ENCODE measurements at places on chromosomes 12 and 14.

DNA sequence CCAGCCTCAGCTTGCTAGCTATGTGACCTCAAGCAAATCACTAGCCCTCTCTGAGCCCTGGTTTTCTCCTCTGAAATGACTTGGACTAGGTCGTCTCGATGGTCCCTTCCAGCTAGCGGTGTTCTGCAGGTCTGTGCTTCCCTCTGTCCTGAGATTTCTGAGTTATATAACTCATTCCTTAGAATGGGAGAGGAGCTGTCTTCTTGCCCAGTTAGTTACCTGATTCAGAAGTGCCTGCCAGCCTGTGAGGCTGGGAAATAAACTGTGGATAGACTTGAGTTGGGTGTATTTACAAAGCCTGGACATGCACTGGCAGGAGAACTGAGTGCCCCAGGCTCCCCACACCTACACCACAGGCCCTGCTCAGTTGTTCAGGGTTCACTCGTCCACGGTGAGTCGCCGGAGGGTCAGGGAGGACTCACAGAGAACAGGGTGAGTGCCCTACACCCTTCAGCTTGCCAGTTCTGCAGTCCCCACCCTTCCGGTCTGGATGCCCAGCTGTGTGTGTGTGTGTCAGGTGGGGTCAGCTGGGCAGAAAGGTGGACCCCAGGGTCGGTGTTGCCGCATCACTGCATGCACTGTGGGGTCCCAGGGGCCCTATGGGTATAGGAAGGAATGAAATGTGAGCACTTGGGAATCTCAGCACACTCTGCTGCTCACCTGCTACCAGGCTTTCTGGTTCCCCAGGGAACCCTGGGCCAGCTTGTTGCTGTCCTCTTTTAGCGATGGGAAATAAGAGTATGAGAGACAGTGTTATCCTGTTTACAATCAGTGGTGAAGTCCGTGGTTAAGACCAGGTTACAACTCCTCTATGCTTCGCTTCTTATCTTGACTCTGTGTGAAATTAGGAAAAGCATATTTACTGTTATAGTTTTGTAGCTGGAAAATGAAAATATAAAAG lies 348.2 kb downstream of the DPF3 start:
- no peak for DNase-seq

DNA sequence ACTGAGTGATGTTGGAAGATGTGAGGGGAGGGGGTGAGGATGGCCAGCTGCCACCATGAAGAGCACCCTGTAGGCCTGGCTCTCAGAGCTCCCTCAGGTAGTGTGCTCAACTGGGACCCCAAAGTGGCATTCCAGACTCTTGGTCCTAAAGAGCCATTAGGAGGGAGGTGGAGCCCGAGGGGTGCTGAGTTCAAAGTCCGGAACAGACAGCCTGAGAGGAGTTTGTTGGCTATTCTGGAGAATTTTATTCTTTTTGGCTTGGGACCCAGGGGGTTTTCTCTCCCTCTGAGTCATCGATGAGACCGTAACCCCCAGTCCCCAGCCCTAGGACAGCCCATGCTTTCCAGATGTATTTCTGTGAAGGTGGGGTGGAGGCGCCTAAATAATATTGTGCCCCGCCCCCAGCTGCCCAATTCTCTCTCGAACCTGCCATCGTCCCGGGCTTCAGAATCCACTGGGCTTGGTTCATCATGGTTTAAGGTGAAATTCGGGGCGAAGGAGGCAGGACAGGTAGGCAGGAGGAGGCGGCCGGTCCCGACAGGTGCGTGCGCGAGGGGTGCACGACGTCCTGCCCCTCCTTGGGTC lies 690 bp upstream of the RBP5 start:
- no peak for DNase-seq

DNA sequence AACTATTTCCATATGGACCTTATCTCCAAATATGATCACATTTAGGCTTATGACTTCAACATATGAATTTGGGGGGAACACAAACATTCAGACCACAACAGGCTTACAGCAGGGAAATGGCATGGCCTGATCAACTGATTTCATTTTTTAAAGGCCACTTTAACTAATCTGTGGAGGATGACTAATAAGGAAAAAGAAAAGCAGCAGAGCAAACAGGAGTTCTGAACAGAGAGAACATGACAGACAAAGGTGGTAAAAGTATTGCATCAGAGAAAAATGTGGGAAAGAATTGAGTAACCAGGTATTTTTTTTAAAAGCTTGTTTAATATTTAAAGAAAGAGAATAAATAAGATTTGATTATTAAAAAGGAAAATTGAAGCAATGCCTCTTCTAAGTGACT lies 366.1 kb upstream of the TMPO start:
- no peak for DNase-seq

- DNase-seq = no peak
Observed at GRCh38 chr12:106582641-106583230, at the start of gene RFX4. RFX4 (plus strand) TSS chr12:106583004; CDS start chr12:106583321, 317 bp downstream.

- DNase-seq = no peak
Observed at GRCh38 chr14:64515053-64515452, 10.5 kb downstream of the ZBTB1 start.

- DNase-seq = no peak
Observed at GRCh38 chr12:97545804-97546203, 83.2 kb downstream of the RMST start.

DNA sequence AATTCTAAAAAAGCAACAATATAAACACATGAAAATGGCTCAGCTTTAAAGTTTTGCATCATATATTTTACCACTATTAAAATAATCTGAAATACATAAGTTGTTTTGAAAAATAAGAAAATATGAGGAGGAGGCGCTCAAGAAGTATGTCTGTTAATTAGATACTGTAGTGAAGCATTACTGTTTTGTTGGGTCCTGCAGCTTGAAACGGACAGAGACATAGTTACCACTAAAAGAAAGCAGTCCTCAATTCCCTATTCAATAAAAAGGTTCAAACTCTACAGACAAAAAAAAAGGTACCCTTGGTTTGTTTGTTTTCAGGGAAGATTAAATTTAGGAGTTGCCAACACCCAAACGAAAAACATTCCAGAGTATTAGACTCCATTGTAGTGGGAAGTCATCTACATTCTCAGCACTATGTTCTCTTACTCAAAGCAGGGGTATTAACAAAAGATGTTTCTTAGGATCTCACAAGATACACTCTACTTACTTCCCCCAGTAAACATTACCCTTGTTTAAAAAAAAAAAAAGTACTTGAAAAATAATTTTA lies 3.0 kb downstream of the PAWR start:
- no peak for DNase-seq

DNA sequence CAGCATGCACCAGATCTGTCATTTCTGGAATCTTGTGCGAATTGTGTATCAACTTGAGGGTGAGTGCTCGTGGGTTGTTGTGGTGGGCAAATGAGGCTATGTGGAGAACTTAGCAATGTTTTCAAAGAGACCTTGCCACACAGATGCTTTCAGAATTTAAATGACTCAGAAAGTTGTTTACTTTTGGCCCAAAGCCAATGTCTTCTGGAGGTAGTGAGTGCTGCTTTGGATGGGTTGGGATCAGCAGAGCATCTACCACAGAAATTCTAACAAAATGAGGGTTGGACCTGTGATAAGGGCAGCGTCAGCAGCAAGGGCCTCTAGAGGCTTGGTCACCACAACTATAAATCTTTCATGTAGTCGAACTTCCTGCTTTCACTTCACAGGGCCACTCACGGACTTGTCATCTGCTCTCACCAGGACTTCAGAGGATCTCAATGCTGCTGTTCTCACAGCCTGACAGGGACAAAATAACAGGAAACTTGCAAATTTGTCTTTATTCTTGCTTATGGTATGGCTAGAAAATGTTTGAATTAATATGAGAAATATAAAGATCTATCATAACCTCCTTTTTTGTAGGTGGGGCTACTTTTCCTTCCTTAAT lies 111.4 kb downstream of the DACT1 start:
- no peak for DNase-seq

GRCh38 chr12:46442239-46442638 lies 69.7 kb upstream of the SLC38A2 start:
- DNase-seq = no peak

GRCh38 chr12:46210873-46211439 lies 57.9 kb downstream of the SLC38A1 start:
- DNase-seq = no peak

DNA sequence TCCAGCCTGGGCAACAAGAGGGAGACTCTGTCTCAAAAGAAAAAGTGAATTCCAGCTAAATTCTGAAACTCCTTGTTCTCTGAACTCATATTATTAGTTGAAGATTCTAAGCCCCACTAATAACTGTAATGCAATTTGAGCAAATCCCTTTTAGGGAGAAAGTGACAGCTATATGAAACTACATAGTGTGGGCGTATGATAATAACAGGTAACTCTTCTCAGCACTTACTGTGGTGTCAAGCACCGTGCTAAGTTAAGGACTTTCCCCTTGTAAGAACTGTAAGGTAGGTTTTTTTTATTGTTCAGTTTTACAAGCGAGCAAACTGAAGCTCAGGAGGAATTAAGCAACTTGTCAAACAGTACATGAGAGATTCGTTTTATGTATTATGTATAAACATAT lies 5.4 kb downstream of the ANKRD13A start:
- DNase-seq = no peak

DNA sequence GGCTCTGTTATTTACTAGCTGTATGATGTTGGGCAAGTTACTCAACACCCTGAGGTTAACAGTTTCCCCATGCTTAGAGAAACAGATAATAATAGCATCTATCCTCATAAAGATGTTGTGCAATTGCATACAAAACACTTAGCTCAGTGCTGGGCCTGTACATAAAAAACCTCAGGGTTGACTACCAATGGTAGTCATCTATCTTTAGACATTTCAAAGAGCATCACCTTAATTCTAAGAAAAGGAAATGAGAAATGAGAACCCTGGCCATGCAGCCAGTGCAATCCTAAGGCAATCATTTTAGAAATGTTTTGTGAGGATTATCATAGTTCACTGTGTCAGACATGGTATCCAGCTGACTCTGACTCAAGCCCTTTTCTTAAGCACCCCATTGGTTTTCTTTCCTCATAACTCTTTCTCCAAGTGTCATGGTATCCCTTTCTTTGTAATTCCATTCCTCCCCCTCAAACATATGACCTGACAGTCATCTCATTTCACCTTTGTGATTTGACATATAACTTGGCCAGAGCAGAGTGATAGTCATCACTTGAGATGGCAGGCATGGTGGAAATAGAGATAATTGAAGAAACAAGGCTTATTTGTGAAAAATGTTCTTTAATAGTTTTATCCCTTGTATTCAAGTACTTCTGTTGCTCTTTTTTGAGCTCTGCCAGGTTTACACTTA lies 29.5 kb upstream of the OSBPL8 start:
- no peak for DNase-seq

DNA sequence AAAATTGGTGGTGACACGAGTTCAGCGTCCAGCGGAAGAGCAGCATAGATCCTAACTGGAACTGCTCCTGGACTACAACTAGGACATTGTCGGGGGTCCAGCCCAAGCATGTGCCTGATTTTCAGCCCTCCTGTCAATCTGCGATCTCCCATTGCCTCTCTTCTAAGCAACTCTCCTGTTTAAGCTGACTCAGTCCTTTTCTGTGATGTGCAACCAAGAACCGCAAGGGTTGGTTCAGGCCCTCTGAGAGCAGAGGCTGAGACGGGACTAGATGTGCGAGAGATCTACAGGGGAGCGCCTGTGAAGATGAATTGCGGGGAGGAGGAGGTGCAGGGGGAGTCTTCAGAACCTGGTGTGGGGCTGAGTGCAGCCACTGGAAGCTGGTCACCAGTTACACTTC lies 3.7 kb upstream of the PAPLN start:
- no peak for DNase-seq

- DNase-seq = no peak
Observed at GRCh38 chr14:103628221-103628683, 759 bp upstream of the KLC1 start.

- no peak for DNase-seq
Observed at GRCh38 chr12:3529281-3529680, 38.3 kb downstream of the PRMT8 start.

GRCh38 chr12:47282206-47282605 lies 202.4 kb upstream of the AMIGO2 start:
- DNase-seq = no peak
